Breast epithelium (tissue), 4 donors: ENCODE measurements at places on chromosomes 16 and 17. TPM values are rescaled to one million over a fixed set of nuclear protein-coding genes. Genes with fewer than 3 reads are reported as not detected.

- no peak for DNase-seq
Measured at GRCh38 chr17:64938290-64938689, 19.0 kb upstream of the LRRC37A3 start.

The HOXB7 gene
- 1.5 TPM for total RNA-seq

- no peak for DNase-seq
Measured at GRCh38 chr16:4283441-4283840, 10.6 kb upstream of the TFAP4 start.

GRCh38 chr17:66175892-66176291, 16.0 kb downstream of the CEP112 start:
- no peak for DNase-seq
